DMS79 treated with DMSO at 0.1 percent for 48 hours (cell line): ENCODE measurements at places on chromosomes 1 and 21.

GRCh38 chr1:1310476-1311053 is 2.2 kb downstream of the PUSL1 start:
- no peak for DNase-seq

DNA sequence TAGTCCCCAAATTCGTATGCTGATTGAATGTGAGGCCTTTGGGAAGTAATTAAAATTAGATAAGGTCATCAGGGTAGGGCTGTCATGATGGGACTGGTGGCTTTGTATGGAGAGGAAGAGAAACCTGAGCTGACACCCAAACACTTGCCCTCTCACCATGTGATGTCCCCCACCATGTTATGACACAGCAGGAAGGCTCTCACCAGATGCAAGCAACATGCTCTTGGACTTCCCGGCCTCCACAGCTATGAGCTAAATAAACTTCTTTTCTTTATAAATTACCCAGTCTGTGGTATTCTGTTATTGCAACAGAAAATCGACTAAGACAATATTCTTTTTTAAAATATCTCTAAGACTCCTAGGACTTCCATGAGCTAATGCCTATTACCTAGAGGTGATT is 43.6 kb upstream of the GUCA2B start:
- DNase-seq = no peak

GRCh38 chr1:197469620-197470210 is 201.7 kb downstream of the CRB1 start:
- DNase-seq = no peak

DNA sequence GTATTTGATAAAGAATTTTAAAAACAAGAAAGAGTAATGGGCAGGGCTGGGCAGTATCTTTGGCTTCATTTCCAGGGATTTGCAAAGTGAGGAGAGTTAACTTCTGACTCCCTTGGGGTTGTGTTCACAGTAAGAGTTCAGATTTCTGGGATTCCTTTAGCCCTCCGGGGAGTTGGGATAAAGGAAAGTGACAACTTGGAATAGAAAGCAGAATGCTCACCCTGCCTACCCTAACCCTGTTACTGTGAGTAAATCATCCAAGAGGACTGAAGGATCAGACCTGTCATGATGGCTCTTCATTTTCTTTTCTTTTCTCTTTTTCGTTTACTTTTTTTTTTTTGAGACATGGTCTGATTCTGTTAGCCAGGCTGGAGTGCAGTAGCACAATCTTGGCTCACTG is 76.1 kb downstream of the CACHD1 start:
- DNase-seq = no peak

DNA sequence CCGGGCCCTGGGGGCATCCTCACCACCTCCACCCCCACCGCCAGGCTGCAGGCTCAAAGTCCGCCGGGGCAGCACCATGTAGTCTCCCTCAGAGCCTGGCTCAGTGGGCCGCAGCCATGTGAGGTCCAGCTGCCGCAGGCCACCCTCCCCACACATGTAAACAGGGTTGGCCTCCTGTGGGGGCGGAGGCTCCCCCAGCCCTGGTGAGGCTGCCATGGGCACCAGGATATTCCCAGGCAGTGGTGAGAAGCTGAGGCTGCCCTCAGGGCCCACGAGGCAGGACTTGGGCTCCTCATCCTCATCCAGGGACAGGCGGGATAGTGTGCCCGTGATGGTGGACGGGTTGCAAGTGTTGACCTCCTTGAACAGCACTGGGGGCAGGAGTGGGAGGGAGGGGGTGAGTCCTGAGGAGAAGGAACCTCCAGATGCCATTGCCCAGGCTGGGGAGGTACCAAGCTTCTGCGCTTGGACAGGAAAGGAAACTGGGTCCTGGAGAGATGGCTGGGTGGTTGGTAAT is 27.3 kb upstream of the COL16A1 start:
- no peak for DNase-seq

- no peak for DNase-seq
Observed at GRCh38 chr1:245615001-245615400, 460.2 kb downstream of the KIF26B start.

GRCh38 chr1:20351911-20352701 is 61.4 kb downstream of the VWA5B1 start:
- DNase-seq = no peak

GRCh38 chr1:31382379-31382989 is 9.6 kb upstream of the FABP3 start:
- DNase-seq = no peak
